ENCODE measurements at places on chromosomes 12 and 14.

DNA sequence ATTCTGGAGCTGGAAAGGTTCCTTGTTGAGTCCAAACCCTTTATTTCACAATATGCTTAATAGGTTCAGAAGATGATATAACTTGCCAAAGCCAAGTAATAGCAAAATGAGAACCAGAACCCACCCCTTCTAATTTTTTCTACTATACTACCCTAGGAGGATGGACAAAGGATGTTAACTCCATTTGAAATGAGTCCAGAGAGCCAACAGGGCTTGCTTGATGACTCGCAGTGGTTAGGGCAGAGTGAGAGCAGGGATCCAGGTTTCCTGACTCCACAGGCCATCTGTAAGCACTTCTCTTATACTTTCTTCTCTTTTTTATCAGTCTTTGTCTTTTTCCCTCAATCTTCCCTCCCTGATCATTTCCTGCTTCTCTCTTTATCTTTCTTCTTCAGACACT lies 668.1 kb downstream of the MED13L start:
- no peak for DNase-seq

- no peak for DNase-seq
Measured at GRCh38 chr12:116508145-116509121, 50.7 kb upstream of the MAP1LC3B2 start.

DNA sequence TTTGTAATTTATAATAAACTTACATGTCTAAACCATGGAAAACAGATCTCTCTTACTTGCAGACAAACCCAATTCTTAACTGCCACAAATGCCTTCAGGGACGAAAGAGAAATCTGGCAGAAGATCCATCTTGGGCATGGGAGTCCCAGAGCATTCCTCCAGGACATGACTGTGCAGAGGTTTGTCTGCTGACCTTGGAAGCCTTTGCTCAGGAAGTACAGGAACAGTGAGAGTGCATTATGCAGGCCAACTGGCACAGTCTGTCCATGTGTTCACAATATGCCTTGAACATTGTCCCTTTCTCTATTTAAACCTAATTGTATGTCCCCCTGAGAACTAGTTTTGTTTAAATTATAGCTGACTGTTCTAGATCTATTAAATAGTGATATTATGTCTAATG lies 467.1 kb downstream of the ATP23 start:
- DNase-seq = no peak

DNA sequence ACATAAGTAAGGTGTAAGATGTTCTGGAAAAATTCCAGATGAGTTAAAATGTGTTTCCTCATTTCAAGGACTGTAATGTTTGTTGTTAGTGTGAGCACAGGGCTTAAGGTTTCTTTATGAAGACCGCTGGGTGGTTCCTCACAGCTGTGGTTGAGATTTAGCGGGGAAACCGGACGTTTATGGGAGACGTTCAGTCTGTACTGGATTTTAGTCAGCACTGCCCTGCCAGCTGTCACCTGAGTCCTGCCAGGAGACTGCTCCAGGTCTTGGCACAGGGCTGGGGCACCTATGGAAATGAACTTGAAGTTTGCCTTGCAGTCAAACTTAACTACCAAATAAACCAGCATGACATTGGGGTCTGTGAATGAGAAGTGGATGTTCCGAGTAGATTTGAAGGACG lies 555.2 kb downstream of the DIO2 start:
- DNase-seq = no peak

GRCh38 chr12:107594995-107595394 lies 90.6 kb upstream of the PWP1 start:
- no peak for DNase-seq

All from esophagus squamous epithelium (tissue), 5 donors.